ENCODE measurements at places on chromosomes 5 and 9.

GRCh38 chr5:151253605-151253950 is 593 bp downstream of the GM2A start:
- DNase-seq, result no peak

GRCh38 chr5:53276825-53277224 is 167.3 kb upstream of the MOCS2 start:
- no peak for DNase-seq

DNA sequence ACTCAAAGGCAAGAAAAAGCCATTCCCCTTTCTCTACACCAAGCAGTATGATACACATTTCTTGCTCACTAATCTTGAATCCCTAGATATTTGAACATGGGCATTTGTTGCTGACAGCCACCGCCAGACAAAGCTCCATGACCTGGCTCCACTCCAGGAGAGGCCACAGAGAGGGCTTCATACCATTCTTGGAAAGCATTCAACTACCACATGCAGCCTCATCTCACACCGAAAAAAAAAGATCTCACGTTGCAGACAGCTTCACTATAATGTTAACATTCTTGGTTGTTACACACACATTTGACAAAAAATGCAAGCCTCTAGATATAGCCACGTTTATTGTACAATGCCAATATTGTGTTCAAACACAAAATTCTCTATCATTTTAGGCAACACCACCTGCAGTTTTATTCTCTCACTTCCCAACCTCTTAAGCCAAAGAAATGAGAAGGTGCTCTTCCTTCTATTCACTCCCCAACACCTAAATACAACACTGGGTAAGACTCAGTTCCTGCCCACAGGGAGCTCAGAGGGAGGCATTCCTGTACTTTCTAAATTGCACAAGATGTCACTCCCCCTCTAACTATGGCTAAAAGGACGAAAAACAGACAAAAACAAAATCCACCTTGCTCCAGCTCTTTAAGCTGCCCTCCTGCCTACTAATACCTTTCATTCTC is 222.4 kb downstream of the TSSK1B start:
- DNase-seq, result no peak

DNA sequence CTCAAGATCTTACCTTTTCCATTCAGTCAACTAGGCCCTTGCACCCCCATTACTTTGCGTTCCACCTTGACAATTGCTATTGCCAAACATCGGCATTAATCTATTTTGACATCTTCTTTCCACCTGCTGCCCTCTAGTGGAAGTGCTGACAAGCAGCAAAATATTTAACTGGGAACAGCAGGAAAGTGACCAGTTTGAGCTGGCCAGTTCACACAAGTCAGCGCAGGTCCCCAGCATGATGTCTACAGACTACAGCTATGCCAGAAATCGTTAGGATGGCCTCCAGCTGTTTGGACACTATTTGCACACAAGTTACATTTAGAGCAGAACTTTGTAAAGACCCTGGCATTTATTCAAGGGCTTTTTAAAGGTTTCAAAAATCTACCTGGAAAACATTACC is 160.1 kb downstream of the GHR start:
- DNase-seq, result peak; percentile 72

All from islet precursor cell (in vitro differentiated cells).